ENCODE measurements at places on chromosomes 4 and X.

GRCh38 chr4:51884606-51885005, 41.7 kb downstream of the DCUN1D4 start:
- DNase-seq, result no peak

- DNase-seq, result no peak
Observed at GRCh38 chr4:35250331-35250730, 994.0 kb downstream of the ARAP2 start.

GRCh38 chr4:128780688-128781087, 28.8 kb upstream of the JADE1 start:
- no peak for DNase-seq

GRCh38 chr4:3416270-3416669, 25.5 kb upstream of the HGFAC start:
- no peak for DNase-seq

DNA sequence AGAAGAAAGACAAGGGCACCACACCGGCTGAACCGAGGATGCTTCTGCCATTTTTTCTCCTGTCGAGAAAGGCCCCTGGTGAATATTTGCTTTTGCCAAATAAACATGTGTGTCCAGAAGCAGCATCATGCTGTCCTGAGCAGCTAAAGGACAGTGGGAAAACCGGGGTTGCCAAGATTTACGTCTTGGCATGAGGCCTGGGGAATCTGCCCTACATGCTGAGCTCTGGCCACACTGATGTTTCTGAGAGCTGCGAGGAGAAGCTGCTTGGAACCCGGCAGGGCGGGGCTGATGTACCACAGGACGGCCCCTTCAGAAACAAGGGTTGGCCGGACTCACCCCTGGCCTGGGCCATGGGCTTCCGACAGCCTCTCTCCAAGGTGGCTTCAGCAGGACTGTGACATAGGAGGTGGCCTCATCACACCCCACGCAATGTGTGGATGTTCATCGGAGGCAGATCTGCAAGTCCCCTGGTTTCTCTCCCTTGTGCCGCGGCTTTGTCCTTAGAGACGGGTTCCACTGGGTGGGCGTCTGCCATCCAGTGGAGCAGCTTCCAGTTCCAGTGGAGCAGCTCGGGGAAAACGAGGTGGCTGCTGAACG, 42.2 kb upstream of the SORCS2 start:
- no peak for DNase-seq

DNA sequence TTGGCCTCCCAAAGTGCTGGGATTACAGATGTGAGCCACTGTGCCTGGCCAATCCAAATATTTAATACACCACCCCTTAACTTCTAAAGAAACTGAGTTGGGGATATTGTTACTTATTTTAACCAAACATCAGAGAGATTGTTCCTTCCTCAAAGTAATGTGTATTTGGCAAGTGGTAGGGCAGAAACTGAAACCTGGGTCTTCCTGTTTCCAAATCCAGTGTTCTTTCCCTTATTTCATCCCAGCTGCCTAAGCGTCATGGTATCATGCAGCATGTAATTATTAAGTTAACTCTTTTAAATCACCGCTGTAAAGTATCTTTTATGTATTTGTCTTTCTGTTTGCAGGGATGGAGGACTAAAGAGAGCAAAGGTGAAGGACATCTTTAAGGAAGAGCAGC, 68.4 kb downstream of the GPAT3 start:
- no peak for DNase-seq

DNA sequence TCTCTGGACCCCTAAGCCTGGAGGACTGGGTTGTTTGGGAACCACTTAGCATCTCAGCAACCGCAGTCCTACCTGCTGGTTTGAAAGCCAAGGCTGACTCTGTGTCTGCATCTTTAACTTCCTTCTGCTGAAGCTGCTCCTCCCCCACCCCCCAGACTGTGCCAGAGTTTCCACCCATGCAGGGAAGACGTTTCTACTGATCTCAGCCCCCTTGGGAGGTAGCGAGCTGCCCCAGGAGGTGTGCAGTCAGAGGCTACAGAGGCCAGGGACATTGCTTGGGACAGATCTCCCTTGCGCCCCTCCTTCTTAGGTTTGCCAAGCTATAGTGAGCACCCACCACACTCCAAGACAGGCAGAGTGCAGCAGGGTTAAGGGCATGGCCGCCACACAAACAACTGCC, 4.7 kb upstream of the FATE1 start:
- no peak for DNase-seq
